GM06990 (cell line): ENCODE measurements at places on chromosomes 1 and 21.

DNA sequence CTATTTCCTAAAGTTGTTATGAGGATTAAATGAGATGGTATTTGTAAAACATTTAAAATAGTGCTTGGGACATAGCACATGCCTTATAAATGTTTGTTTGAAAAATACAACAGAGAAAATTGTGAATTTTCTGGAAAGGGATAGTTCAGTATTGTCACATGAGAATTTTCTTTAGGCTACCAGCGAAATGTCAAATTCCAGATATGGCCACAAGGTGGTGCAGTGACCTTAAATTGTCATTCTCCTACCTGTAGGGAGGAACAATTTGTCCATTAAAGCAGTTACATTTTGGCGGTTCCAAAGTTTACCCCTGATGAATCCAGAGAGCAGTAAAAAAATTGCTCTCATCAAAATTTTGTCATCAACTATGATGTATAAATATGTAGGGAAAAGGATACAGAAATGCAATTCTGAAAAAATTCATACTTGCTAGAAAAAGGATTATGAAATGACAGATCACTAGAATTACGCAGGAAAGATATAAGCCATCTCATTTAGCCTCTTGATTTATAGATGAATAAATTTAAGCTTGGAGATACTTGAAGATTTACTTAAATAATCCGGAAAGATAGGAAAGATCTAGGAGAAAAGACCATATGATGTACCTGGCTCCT is 50.2 kb upstream of the TSHB start:
- peak; percentile 12 for DNase-seq

DNA sequence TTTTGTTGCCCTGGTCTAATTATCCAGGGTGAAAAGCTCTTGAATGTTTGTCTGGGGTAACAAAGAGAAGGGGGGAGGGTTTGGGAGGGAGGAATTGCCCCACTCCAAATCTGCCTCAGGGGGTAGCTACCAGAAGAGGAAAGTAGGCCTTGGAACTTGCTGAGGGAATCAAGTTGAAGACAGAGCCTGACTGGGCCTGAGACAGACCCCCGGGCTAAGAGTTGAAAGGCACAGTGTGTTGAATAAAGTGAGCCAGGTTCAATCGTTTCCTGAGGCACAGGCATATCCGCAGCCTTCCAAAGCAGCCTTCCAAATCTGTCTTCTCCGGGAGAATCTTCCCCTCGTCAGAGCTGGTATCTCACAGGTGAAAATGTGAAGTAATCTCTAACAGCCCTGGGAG is 96.6 kb downstream of the LRIG2 start:
- no peak for DNase-seq

DNA sequence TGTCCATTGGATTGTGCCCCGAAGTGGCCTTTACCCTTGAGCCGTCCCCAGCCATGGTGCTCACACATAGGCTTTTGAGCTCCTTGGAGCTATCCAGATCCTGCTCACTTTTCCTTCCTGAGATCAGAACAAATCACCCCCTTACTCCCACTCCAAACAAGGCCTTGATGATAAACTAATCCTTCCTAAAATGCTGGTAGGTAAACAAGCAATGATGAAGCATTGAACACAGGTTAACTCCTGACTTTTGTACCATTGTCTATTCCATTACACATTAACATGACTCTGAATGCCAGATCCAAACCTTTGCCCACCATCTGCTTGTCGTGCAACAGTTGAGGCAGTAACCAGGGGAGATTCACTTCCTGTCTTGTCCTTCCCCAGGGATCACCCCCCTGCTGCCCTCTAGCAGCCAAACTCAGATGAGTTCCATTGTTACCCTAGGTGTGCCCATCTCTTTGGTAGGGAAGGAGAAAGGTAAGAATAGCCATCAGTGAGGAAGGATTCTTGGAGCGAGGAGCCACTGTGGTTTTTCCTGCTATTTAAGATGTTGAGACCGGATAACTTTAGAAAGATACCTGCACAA is 79.5 kb upstream of the DNAJC6 start:
- DNase-seq, result no peak

- no peak for DNase-seq
Observed at GRCh38 chr21:21111309-21111920, 113.2 kb downstream of the NCAM2 start.

GRCh38 chr1:229989591-229990248 is 77.3 kb upstream of the GALNT2 start:
- no peak for DNase-seq

- DNase-seq, result no peak
Observed at GRCh38 chr1:29785554-29785953, 549.2 kb downstream of the PTPRU start.

GRCh38 chr1:63675420-63675931 is 82.3 kb downstream of the PGM1 start:
- no peak for DNase-seq

- DNase-seq, result no peak
Observed at GRCh38 chr1:30406996-30407864, 316.2 kb downstream of the MATN1 start.

DNA sequence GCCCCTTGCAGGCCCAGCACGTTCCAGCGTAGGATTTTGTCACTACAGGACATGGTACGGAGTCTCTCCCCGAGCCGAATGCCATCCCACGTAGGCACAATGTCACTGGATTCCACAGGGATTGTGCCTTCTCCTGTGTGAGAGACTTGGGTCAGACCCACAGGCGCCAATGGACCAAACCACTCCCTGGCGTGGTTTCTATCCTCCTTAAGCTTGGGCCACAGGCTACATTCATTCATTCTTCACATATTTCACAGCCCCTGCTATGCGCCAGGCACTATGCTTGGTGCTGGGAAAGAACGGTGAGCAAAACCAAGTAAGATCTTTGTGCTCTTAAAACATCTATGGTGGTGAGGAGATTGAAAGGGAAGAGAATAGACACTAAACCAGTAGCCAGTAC is 18.7 kb downstream of the CHRNB2 start:
- no peak for DNase-seq

GRCh38 chr1:63327417-63328054 is 5.2 kb downstream of the FOXD3 start:
- DNase-seq, result no peak

DNA sequence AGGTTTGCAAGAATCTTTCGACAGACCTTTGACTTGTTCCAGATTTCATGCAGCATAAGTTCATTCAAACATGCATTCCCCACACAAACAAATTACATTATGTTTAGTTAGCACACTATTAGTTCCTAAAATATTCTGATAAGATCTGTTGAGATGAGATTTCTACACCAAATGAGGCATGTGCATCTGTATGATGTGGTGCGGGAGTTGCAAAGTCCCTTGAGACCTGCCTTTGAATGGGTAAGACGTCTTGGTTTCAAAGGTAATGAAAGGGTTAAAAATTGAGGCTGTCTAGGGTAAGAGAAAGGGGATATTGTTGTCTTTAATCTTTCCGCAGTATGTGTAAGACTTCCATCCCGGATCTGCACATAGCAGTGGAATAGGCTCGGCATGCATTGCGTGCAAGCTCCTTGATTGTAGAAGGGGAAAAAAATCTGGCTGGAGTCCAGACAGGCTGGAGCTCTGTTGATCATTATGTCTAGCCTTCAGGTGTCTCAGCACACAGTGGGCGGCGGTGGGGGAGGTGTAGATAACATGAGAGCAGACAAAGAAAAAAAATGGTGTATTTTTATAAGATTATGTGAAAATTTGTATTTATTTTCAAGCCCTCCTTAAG is 296.6 kb downstream of the PTPRC start:
- DNase-seq, result peak; percentile 65

GRCh38 chr1:230517786-230518185 is 91.7 kb upstream of the PGBD5 start:
- DNase-seq, result no peak

DNA sequence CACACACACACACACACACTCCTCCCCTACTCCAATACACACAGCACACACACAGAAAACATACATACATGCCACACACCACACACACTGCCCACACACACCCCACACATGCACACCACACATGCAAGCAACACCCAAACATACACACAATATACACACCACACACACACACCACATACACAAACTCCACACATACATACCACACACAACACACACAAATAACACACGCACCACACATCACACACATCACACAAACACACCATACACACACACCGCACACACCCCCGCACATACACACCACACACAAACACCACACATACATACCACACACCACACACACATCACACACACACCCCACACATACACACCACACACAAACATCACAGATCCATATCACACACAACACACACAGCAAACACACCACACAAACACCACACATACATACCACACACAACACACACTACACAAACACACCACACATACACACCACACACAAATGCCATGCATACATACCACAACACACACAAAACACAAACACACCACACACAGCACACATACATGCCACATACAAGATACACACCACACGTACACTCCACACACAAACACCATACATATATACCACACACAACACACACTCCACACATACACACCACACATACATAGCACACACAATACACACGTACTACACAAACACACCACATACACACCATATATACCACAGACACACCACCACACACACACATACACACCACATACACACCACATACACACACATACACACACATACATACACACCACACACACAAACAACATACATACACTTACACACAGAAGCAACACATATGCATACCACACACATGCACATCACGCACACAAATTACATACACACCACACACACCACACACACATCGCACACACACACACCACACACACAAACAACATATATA is 932 bp upstream of the RAB7B start:
- no peak for DNase-seq

DNA sequence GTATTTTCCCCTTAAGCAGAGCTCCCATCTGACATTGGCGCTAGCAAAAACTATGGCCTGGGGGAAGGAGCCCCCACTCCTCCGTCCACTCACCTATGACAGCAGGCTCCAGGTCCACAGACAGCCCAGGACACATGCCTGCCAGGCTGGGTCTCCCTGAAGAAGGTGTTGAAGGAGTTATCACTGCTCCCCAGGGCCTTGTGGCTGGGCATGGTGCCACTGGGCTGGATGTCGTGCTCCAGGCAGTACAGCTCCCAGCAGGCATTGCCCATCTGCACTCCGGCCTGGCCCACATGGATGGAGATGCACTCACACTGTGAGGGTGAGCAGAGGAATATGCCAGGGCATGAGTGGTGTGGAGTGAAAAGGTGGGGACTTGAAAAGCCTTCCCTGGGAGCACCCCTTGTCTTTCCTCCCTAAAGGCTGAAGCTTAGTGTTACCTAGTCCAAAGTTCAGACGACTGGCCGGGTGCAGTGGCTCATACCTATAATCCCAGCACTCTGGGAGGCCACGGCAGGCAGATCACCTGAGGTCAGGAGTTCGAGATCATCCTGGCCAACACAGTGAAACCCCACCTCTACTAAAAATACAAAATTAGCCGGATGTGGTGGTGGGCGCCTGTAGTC is 30.0 kb downstream of the RABIF start:
- DNase-seq, result no peak

DNA sequence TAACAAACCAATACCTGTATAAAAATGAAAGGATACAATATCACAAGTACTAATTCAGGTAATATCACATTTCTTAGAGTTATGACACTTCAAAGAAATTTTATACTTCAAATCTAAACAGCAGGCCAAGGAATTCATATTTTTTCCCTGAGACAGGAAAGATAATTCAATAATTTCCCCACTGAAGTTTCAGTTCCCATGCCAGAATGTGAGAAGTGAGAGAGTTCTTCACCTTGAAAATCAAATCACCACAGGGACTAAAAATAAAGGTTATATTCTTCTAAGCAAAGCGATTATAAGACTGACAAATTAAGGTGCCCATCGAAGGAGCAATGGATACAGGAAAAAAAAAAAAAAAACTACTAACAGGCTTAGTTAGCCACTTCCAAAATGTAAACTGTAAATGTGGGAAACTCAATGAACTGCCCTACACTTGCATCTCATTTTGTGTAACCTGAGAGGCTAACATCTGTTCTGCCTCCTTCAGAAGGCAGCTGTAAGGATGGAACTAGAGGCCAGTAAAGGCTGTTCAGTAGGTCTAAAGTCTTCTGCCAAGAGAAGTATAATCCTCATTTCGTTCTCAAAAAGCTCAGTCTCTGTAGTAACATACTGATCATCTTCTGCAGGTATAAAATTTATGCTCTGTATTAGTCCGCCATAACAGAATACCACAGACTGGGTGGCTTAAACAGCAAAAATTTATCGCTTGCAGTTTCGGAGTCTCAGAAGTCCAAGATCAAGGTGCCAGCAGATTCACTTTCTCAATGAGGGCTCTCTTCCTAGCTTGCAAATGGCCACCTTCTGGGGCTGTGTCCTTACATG is 127.8 kb downstream of the RERE start:
- no peak for DNase-seq

- no peak for DNase-seq
Observed at GRCh38 chr1:40703316-40703715, 11.8 kb downstream of the NFYC start.

- DNase-seq, result no peak
Observed at GRCh38 chr1:168826269-168826668, 97.3 kb upstream of the DPT start.

DNA sequence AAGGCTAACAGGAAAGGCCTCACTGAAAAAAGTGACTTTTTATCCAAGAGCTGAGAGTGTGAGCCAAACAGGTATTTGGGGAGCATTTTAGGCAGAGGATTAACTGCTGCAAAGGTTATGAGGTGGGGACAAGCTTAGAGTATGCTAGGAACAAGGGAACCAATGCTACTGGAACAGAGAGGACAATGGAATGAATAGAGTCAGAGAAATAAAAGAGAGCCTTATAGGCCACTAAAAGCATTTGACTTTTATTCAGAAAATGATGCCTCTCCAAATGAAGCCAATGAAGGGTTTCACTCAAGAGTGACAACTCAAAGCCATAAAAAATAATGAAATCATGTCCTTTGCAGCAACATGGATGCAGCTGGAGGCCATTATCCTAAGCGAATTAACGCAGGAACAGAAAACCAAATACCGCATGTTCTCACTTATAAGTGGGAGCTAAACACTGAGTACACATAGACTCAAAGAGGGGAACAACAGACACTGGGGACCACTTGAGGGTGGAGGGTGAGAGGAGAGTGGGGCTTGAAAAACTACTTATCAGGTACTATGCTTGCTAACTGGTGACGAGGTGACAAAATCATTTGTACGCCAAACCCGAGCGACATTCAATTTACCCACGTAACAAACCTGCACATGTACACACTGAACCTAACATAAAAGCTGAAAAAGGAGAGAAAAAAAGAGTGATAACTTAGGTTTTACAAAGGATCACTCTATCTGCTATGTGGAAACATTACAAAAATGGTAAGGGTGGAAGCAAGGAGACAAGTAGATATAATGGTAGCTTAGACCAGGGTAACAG is 11.1 kb downstream of the PTP4A2 start:
- no peak for DNase-seq

DNA sequence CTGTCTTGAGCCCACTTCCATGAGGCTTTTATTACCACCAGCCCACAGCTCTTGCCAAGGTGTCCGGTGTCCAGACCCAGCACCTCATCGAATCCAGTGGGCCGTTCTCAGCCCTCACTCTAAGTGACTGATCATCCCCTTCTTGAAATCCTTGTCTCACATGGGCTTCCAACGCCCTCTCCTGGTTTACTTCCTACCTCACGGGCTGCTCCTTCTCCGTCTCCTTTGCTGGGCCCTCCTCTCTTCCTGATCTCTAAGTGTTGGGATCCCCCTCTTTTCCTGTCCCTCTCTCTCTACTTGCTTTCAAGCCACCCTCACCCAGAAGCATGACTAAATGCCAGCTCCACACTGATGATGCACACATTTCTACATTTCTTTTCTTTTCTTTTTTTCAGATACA is 9.0 kb upstream of the RHBG start:
- no peak for DNase-seq
